ENCODE measurements at places on chromosomes 11 and 22.

DNA sequence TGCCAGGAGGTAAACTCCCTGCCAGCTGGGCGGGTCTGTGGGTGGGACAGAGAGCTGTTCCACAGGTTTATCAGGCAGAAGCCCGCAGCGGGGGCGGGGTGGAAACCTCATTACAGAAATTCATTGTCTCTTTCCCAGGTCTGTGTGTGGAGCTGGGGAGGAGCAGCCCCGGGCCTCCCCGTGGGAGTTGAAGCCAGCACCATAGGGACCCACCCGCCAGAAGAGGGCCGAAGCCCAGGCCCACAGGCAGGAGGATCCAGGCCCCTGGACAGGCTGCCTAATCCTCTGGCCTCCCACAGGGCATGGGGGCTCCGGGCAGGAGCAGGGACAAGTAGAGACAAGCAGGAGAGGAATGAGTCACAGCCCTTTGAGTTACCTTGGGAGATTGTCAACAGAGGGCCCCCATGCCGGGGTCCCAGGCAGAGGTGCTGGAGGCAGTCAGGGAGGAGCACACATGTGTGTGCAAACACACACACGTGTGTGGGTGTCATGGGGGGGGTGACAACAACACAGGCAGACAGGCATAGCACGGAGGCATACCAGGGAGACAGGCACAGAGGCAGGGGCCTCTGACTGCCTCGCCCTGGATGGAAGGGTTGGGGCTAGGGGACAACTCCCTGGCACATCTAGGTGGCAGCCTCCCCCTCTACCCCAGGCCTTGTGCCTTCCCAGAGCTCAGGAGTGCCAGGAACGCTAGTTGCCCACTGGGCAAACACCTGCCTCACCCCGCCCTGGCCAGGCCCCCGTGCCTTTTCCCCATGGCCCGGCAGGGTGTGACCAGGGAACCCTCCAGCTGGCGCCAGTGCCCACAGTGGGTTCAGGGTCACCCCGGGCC, 1.4 kb downstream of the CDC42BPG start:
- no peak for DNase-seq

- no peak for DNase-seq
Measured at GRCh38 chr11:16406226-16406625, 49.9 kb upstream of the SOX6 start.

GRCh38 chr11:75279273-75279672, 38.7 kb downstream of the TPBGL start:
- no peak for DNase-seq

GRCh38 chr11:36578458-36578857, 10.7 kb downstream of the RAG1 start:
- DNase-seq = no peak

- DNase-seq = no peak
Measured at GRCh38 chr22:24905909-24906308, 40.6 kb downstream of the LHFPL7 start.

- no peak for DNase-seq
Measured at GRCh38 chr11:64677441-64678023, 45.5 kb downstream of the NRXN2 start.

Measured in NCI-H774 (cell line).